ENCODE measurements at places on chromosomes 16 and 17. TPM values are rescaled to one million over a fixed set of nuclear protein-coding genes. Genes with fewer than 3 reads are reported as not detected.
A peak's percentile ranks its signal among the peaks of the same experiment; 100 is the strongest.

Gene AANAT
- total RNA-seq: not detected

Gene KIF2B
- total RNA-seq: not detected

- H3K4me3 ChIP-seq: no peak overlapping the region
- H3K27me3 ChIP-seq: no peaks in the 10 kb centered on the region
- H3K36me3 ChIP-seq: no peaks in the 10 kb centered on the region
- H3K27ac ChIP-seq: no peak overlapping the region
- DNase-seq: peak; percentile 40
Observed at GRCh38 chr17:79633993-79634813, 23.4 kb upstream of the RBFOX3 start.

GRCh38 chr16:86653285-86654006, 75.1 kb downstream of the FOXL1 start:
- DNase-seq: no peak
- no peaks in the 10 kb centered on the region for H3K27me3 ChIP-seq
- peak overlapping the region; percentile 39 for H3K27ac ChIP-seq
- H3K36me3 ChIP-seq: no peaks in the 10 kb centered on the region
- H3K4me3 ChIP-seq: no peak overlapping the region
- H3K4me1 ChIP-seq: peaks cover 6% of the 10 kb centered on the region

- H3K27me3 ChIP-seq: no peaks in the 10 kb centered on the region
- no peaks in the 10 kb centered on the region for H3K4me1 ChIP-seq
- H3K27ac ChIP-seq: peak overlapping the region; percentile 92
- H3K4me3 ChIP-seq: peak overlapping the region; percentile 3
Observed at GRCh38 chr16:11639925-11640899, 28.0 kb upstream of the SNN start.

Gene ATP1B2
- 1.2 TPM for total RNA-seq
